PC-9 (cell line): ENCODE measurements at places on chromosomes 5 and 9. TPM values are rescaled to one million over a fixed set of nuclear protein-coding genes. Genes with fewer than 3 reads are reported as not detected.
A peak's percentile ranks its signal among the peaks of the same experiment; 100 is the strongest.

DNA sequence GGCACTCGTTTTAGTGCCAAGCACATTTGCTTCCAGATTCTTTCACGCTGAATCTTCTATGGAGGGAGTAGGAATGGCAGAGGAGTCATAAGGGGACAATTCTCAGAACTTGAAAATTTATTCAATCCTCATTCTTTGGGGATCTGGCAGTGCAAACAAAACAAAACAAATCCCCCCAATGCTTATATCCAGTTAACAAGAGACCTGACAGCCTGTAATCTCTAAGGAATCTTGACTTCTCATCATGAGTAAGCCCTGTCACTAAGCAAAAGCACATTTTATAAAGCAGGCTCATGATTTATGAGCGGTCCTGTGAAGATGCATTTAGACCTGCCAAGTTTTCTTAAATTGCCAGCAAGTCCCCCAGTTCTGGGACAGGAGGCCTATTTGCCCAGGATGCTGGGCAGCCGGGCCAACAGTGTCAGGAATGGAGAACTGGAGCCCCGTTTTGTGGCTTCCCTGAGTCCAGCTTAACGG is 513.9 kb downstream of the CTNND2 start:
- DNase-seq, result no peak

GRCh38 chr5:36300191-36300926 is 1.3 kb downstream of the RANBP3L start:
- DNase-seq, result no peak

DNA sequence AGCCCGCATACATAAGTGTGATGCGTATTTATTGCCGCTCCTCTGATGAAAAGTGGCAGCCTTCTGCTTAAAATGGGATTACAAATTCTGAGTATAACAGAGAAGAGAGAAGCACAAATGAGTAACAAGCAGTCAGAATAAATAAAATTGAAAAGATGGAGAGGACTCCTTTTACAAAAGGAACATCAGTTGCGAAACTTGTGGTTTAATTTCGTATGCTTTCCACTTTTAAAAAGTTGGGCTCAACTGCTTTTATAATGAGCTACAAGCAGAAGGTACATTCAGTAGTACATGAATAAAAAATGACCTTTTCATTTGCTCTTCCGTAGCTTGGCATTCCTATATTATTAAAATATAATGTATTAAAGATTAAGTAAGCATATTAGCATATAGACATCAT is 320.0 kb downstream of the FBXL17 start:
- DNase-seq, result no peak

DNA sequence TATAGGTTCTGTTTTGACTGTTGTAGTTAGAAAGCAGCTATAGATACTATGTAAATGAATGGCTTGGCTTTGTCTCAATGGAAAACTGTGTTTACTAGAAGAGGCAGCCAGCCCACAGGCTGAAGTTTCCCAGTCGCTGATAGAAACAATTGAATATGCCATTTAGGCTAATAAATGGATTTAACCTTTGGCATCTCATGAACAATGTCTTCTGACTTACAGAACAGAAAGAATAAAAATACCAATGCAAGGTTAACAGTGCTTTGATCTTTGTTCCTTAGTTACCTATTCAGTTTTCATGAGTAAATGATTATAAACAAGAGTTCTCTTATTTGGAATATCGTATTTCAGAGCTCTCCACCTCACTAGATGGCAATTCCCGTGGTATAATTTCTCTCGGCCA is 120.6 kb downstream of the PAM start:
- DNase-seq, result no peak

GRCh38 chr5:128074953-128075352 is 8.6 kb upstream of the SLC12A2 start:
- DNase-seq, result no peak

The TMEM215 gene
- total RNA-seq, result not detected in 2 replicates

GRCh38 chr9:122572456-122572855 is 10.7 kb downstream of the OR1L8 start:
- no peak for DNase-seq

- DNase-seq, result no peak
These were observed 222.3 kb downstream of the GLIS3 start for GRCh38 chr9:4077499-4078102.

The MFAP3 gene
- total RNA-seq, result 24.4 and 29.3 TPM in 2 replicates

The ANAPC2 gene
- total RNA-seq, result 92.1 and 95.4 TPM in 2 replicates

DNA sequence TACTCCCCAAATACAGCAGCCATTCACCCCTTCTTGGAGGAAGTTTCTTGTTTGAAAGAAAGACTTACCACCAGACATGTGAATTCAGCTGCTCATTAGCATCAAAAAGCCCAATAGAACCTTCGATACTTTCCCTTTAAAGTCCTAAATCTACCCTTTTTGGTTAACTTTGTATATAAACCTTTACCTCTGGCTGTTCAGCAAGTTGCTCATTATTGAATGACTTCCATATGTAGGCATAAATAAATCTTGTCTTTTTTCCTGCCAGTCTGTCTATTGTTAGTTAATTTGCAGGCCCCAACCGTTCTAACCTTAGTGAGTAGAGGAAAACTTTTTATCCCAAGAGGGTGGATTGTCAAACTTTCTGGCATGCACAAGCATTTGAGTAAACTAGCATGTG is 27.9 kb upstream of the FBXL17 start:
- DNase-seq, result no peak

DNA sequence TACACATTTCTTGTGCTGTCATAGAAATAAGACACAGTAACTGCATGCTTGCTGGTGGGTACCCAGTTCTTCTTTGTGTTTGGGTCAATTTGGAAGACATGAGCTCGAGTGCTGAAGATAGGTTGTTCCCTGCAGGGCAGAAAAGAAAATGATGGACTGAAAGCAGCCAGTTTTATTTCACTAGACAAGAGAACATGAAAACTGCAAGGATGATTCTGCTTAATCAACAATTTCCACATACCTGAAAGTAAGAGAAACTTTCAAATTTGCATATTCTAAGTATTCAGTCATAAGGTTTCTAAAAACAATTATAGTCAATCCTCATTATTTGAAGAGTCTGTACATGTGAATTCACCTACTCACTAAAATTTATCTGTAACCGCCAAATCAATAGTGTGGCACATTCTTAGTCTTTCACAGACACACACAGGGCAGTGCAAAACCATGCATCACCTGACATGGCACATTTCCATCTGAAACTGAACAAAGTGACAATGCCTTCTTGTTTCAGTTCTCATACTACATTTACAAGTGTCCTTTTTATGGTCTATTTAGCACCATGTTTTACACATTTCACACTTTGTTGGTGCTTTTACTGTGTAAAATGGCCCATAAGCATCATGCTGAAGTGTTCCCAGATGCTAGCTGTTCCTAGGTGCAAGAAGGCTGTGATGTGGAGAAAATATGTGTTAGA is 56.9 kb downstream of the HOMER1 start:
- DNase-seq, result no peak

- DNase-seq, result peak; percentile 11
These were observed 720 bp downstream of the NUDT12 start for GRCh38 chr5:103561685-103562452.

- DNase-seq, result no peak
These were observed 429.3 kb downstream of the TMEM232 start for GRCh38 chr5:110297152-110297670.

The PCDHB7 gene
- total RNA-seq, result not detected in 2 replicates

- no peak for DNase-seq
These were observed 76.8 kb downstream of the CAMSAP1 start for GRCh38 chr9:135830496-135830895.

GRCh38 chr5:65483546-65484346 is 2.0 kb upstream of the ADAMTS6 start:
- no peak for DNase-seq
